Naive thymus-derived CD4-positive, alpha-beta T cell (primary cell): ENCODE measurements at places on chromosomes 1 and 21.
A peak's percentile ranks its signal among the peaks of the same experiment; 100 is the strongest.

DNA sequence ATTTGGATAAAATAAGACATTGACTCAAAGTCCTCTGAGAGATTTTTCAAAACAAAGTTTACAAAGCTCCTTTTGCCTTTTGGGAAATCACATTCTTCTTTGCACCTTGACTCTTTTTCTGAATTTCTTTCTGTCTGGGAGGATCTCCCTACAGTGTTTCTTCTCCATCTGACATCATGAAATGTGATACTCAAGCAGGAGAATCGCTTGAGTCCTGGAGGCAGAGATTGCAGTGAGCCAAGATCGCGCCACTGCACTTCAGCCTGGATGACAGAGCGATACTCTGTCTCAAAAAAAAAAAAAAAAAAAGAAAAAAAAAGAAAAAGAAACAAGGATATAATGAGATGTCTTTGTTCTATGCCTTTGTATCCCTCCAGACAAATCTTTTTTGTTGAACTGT is 13.3 kb upstream of the GRIK1 start:
- no peak for DNase-seq
- no peaks in the 10 kb centered on the region for H3K27me3 ChIP-seq
- H3K4me3 ChIP-seq = no peak overlapping the region
- no peaks in the 10 kb centered on the region for H3K36me3 ChIP-seq
- H3K27ac ChIP-seq = no peak overlapping the region
- H3K4me1 ChIP-seq = no peaks in the 10 kb centered on the region

DNA sequence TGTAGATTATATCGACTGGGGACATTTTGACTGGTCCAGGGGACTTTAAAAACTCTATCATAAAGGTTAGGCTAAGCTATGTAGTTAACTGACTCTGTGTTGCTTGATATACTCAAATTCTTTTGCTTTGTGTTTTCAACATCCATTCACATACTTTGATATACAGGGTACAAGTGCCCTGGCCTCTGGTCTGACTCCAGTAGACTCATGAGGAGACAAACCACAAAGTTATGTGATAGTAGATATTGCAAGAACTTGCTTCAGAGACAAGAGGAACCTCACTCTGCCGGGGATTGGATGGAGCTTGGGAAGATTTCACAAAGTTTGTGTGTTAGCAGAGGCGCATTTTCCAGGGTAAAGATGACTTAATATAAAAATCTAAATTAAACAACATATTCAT is 1.3 kb downstream of the GORAB start:
- no peak for DNase-seq
- H3K27ac ChIP-seq = peak overlapping the region; percentile 91
- H3K27me3 ChIP-seq = no peaks in the 10 kb centered on the region

DNA sequence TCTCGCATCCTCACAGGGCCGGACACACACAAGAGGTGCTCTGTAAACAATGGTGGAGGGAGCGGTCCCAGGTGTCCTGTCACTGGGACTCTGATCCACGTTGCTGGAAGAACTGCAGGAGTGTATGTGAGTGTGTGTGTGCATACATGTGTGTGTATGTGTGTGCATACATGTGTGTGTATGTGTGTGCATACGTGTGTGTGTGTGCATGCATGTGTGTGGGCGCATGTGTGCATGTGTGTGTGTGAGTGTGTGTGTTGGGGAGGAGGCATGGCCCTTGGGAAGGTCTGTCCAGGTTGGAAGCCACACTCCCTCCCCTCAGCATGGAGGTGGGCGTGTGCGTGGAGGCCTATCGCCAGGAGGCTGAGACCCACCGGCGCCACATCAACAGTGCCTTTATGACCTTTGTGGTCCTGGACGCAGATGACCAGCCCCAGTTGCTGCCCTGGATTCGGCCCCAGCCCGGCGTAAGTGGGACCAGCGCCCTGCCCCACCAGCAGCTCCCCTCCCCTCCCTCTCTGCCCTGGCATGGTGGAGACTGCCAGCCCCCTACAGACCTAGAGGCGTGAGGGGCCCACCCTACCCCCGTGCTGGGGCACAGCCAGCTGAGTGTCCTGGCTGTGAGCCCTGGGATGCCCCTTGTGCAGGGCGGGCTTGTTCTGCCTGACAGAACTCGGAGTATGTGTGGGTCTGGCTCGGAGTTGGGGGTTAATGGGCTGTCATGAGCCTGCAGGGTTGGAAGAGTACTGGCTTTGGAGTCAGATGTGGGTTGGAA is 22.2 kb downstream of the FAM151A start:
- H3K4me3 ChIP-seq = no peak overlapping the region
- no peak for DNase-seq
- no peaks in the 10 kb centered on the region for H3K36me3 ChIP-seq
- no peak overlapping the region for H3K27ac ChIP-seq
- H3K4me1 ChIP-seq = peaks cover 14% of the 10 kb centered on the region

DNA sequence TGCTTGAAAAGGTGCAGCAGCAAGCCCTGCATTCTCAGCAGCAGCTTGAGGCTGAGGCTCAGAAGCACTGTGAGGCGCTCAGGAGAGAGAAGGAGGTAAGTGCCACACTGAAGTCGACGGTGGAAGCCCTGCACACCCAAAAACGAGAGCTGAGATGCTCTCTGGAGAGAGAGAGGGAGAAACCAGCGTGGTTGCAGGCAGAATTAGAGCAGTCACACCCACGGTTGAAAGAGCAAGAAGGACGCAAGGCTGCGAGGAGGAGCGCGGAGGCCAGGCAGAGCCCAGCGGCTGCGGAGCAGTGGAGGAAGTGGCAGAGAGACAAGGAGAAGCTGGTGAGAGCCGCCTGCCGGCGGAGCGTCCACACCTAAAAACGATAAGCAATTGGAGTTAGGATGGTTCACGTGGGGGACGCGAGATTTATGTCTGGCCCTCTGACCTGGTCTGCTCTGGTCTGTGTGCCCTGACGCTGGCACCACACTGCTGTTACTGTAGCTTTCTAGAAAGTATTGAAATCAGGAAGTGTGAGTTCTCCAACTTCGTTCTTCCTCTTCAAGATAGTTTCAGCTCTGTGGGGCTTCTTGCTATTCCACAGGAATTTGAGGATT is 26.7 kb upstream of the DIP2A start:
- no peak for DNase-seq
- no peak overlapping the region for H3K27ac ChIP-seq
- H3K27me3 ChIP-seq = no peaks in the 10 kb centered on the region
- no peaks in the 10 kb centered on the region for H3K4me1 ChIP-seq

DNA sequence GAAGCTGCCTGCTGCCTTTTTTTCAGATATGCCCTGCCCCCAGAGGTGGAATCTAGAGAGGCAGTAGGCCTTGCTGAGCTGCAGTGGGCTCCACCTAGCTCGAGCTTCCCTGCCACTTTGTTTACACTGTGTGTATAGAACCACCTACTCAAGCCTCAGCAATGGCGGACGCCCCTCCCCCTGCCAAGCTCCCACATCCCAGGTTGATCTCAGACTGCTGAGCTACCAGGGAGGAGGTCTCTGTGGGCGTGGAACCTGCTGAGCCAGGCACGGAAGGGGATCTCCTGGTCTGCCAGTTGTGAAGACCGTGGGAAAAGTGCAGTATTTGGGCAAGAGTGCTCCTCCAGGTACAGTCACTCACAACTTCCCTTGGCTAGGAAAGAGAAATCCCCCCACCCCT is 65.1 kb downstream of the MSH4 start:
- no peaks in the 10 kb centered on the region for H3K36me3 ChIP-seq
- no peak for DNase-seq
- no peak overlapping the region for H3K4me3 ChIP-seq
- H3K27ac ChIP-seq = no peak overlapping the region

- H3K27ac ChIP-seq = no peak overlapping the region
- no peaks in the 10 kb centered on the region for H3K36me3 ChIP-seq
These were observed 9.8 kb downstream of the INKA2 start for GRCh38 chr1:111729271-111729921.

DNA sequence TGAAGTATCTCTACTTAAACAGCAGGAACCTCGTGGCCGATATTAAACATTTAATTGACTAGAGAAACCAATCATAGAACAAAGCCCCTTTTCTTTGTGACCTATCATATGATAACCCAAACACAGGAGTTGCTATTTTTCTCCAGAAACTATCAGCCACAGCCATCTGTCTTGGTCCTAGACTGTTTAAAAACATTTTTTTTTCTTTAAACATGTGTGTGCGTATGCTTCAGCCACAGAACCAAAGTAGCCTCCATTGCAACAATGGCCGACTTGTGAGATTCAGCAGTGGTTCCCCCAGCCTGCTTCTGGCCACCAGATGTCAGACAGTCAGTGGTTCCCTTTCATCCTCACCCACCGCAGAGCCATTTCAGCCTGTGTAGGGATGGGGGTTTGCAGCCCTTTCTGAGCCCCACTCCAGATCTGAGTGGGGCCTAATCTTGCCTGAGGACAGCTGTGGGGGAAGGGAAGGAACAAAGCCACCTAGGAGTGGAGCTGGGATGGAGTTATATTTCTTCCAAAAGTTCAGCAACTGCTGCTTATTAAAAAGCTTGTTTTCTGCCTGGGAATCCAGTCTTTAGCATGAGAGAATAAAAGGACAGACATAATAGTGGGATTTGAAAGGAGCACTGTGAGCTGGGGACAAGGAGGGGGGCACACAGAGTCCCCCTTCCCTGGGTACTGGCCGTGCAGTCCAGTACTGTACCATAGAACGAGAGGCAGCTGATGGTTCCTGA is 11.7 kb upstream of the IGSF3 start:
- no peak overlapping the region for H3K27ac ChIP-seq
- H3K36me3 ChIP-seq = no peaks in the 10 kb centered on the region
- no peaks in the 10 kb centered on the region for H3K27me3 ChIP-seq
- no peak overlapping the region for H3K4me3 ChIP-seq
- no peaks in the 10 kb centered on the region for H3K4me1 ChIP-seq
- DNase-seq = no peak

- no peak overlapping the region for H3K4me3 ChIP-seq
- no peak overlapping the region for H3K27ac ChIP-seq
- peaks cover 12% of the 10 kb centered on the region for H3K36me3 ChIP-seq
- no peak for DNase-seq
These were observed 4.4 kb downstream of the TMEM200B start for GRCh38 chr1:29119121-29119929.

DNA sequence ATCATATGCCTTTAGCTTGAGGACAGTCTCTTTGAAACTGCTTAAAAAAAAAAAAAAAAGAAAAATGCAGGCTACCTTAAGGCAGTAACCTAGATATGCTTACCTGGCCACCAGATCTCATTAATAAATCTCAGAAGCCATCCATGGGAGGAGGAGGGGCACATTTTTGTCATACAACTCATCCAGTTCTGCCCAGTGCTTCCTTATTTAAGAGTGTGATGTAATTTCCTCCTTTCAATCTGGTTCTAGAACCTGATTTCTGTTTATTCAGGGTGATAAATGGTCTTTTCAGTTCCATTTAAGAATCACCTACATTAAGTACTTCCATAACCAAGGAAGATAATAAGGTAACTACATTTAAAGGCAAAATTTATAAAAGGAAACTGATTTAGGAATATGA is 6.1 kb downstream of the ERRFI1 start:
- no peaks in the 10 kb centered on the region for H3K36me3 ChIP-seq
- H3K27me3 ChIP-seq = peaks cover 10% of the 10 kb centered on the region
- no peak overlapping the region for H3K27ac ChIP-seq
- peaks cover under 1% of the 10 kb centered on the region for H3K4me1 ChIP-seq
- DNase-seq = no peak
- no peak overlapping the region for H3K4me3 ChIP-seq

GRCh38 chr1:38029081-38029681 is 16.6 kb downstream of the UTP11 start:
- H3K27me3 ChIP-seq = no peaks in the 10 kb centered on the region
- no peak overlapping the region for H3K27ac ChIP-seq
- DNase-seq = no peak
- H3K36me3 ChIP-seq = peaks cover 18% of the 10 kb centered on the region
- no peak overlapping the region for H3K4me3 ChIP-seq

DNA sequence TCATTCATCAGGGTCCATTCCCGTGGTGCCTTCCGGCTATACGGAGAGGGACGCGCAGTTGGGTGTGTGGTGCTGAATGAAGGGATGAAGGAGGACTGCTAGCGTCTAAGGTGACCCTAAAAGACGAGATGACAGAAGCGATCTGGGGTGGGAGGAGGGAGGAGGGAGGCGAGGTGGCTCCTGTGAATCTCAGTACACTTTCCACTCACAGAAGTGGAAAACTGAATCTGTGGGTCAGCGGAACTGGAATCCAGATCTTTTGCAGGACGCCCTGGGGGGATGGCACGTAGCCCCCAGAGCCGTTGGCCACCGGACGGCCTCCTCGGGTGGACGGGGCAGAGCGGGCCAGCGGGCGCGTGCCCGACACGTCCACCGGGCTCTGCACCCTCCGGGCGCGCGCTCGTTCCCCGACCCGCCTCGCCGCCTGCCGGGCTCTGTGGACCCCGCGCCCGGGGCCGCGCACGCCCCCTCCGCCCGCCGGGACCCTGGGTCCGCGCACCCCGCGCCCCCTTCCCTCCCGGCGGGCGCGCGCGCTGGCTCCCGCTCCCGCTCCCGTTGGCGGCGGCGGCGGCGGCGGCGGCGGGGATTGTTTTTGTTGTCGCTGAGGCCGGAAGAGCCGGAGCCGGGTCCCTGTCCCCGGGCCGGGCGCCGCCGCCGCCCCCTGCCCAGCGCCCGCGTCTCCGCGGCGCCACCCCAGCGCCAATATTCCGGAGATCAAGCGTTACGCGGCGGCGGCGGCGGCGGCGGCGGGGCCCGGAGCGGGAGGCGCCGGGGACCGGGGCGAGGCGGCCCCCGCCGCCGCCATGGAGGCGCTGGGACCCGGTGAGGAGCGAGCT is at the start of gene AGO4:
Gene AGO4, plus strand, starts transcription at position 403 of the 836 bp plus-strand sequence. Its CDS starts 401 bp downstream, at position 804.
- DNase-seq = peak; percentile 31
- no peaks in the 10 kb centered on the region for H3K27me3 ChIP-seq
- peak within 1 kb of the TSS; percentile 73 for H3K27ac ChIP-seq
- peak within 1 kb of the TSS; percentile 73 for H3K4me3 ChIP-seq
- H3K4me1 ChIP-seq = peaks cover 33% of the 10 kb centered on the region
- H3K36me3 ChIP-seq = no peaks in the 10 kb centered on the region
